GM13977 (cell line): ENCODE measurements at places on chromosomes 6 and 20.

- peak; percentile 26 for DNase-seq
These were observed 394 bp downstream of the MYB start for GRCh38 chr6:135181333-135182070.

GRCh38 chr6:102619585-102619984, 1226.1 kb downstream of the GRIK2 start:
- peak; percentile 2 for DNase-seq

GRCh38 chr20:18738055-18738454, 75.5 kb upstream of the SCP2D1 start:
- DNase-seq: no peak

- DNase-seq: no peak
These were observed 457.9 kb downstream of the PLCB1 start for GRCh38 chr20:8589956-8590355.

DNA sequence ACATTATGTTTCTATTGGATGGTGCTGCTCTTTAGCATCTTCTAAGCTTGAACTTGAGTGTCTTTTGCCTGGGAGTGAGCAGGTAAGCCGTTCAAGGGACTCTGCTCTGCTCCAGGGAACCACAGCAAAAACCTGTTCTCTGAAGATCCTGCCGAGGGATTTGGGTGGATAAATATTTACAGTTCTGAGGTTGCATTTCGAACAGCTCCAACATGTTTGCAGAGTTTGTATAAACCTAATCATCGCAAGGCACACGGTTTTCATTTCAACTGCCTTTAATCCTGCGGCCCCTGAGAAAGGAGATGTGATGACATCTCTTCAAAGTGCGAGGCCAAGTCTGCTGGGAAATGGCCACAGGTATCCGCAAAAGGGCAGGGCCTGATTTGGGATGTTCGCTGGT, 293.4 kb downstream of the TFAP2C start:
- no peak for DNase-seq
